ENCODE measurements at places on chromosomes 16 and 17.

- DNase-seq, result no peak
These were observed 8.8 kb upstream of the SUMO2 start for GRCh38 chr17:75191584-75191983.

- no peak for DNase-seq
These were observed 6.6 kb upstream of the CDC42EP4 start for GRCh38 chr17:73318427-73318813.

DNA sequence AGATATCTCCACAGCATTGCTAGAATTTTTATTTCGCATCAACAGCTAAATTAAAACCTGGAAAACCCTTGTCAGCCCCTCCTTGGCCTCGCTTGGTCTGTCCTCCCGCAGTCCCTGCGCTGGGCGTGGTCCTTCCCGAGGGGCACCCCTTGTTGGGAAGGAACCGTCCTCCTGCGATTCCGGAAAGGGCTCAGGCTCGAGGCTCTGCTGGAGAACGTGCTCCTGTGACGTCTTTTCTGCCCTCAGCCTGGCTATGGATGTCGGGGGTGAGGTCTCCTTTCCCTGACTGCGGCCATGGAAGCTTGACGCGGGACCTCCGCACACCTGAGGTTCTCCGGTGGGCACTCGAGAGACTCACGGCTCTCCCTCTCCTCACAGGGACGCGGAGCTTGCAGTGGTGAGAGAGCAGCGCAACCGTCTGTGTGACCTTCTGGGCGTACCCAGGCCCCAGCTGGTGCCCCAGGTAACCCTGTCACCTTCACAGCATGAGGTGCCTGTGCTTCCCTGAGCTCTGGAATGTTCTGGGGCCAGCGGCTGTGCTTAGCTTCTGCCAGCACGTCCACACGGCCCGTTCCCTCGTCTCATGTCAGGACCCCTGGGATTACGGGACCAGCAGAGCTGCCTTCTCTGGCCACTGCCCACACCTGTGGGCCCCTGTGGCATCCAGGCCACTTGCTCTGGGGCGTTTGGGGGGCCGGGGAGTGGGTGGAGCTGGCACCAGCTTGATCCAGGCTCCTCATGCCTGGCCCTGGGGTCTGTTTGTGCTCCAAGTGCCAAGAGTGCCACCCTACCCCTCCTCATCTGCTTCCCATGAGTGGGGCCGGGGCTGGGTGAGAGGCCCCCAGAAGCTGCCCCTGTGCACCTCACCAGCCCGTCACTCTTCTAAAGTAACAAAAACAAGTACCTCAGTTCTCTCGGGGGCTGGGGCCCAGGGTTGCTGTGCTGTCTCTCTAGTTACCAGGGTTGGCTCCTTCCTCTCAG, 101.5 kb upstream of the ZNF750 start:
- no peak for DNase-seq

GRCh38 chr16:75789237-75789636, 62.9 kb upstream of the CPHXL start:
- no peak for DNase-seq

GRCh38 chr17:16483021-16483645, 8.9 kb downstream of the LRRC75A start:
- DNase-seq, result no peak

- DNase-seq, result peak; percentile 63
These were observed 794 bp upstream of the CPNE7 start for GRCh38 chr16:89574681-89575246.

DNA sequence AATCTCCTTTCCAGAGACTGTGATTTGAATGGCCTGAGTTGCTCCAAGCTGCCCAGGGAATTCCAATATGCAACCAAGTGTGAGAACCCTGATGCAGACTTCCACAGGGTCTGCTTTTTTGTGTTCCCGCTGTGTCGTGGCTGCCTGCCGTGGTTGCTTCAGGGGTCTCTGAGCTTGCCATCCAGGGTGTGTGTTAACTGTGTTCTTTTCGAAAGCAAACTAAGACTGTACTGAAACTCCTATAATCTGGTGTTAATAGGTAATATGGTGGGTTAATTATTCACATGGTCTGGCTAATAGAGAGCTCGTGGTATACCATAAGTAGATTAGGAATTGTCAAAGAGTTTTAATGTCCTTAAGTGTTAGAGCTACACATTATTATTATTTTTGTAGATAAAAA, 20.7 kb downstream of the UBN1 start:
- DNase-seq, result no peak

DNA sequence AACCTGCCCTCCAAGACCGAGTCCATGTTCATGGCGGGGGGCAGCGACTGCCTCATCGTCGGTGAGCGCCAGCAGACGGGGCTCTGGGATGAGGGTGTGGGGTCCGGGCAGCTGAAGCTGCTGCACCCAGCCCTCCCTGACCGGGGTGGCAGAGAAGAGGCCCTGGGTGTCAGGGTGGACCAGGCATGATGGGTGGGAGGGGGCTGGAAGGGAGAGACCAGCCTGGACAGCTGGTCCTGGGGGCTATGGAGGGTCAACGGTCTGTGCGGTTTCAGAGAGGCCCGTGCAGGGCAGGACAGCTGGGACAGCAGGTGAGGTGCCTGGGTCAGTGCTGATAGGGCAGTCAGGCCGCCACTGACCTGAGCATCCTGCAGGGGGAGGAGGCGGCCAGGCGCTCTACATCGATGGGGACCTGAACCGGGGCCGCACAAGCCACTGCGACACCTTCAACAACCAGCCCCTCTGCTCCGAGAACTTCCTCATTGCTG, 13.3 kb upstream of the ATP6V0C start:
- DNase-seq, result no peak

DNA sequence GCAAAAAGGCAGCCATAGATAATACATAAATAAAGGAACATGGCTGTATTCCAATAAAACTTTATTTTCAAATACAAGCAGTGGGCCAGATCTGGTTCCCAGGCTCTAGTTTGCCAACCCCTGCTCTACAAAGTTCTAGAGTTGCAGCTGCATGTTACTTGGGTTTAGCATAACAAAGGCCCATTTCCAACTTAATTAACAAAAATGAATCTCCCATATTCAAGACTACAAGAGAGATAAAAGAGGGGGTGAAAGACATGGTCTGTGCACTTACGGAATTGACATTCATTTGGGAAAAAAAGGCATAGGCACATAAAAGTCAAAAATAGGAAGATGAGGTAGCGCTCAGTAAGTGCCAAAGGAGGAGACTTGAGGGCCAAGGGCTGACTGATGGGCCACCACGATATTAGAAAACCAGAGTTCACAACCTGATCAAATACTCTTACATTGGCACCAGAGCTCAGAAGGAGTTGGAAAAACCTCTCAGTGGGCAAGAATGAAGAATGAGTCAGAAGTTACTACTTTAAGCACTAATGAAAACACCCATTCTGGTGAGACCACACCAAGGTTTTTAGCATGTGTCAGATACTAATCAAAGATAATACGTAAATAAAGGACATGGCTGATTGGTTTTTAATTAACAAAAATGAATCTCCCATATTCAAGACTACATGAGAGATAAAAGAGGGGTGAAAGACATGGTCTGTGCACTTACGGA, 164.0 kb downstream of the VPS53 start:
- no peak for DNase-seq

- DNase-seq, result peak; percentile 52
These were observed 220 bp upstream of the ARHGAP44 start for GRCh38 chr17:12789075-12789480.

- DNase-seq, result no peak
These were observed 74.2 kb downstream of the HAPSTR1 start for GRCh38 chr16:9165681-9166080.

GRCh38 chr17:45264430-45264829, 2.5 kb upstream of the SPATA32 start:
- no peak for DNase-seq

- no peak for DNase-seq
These were observed 109.6 kb upstream of the GOT2 start for GRCh38 chr16:58843675-58844074.

DNA sequence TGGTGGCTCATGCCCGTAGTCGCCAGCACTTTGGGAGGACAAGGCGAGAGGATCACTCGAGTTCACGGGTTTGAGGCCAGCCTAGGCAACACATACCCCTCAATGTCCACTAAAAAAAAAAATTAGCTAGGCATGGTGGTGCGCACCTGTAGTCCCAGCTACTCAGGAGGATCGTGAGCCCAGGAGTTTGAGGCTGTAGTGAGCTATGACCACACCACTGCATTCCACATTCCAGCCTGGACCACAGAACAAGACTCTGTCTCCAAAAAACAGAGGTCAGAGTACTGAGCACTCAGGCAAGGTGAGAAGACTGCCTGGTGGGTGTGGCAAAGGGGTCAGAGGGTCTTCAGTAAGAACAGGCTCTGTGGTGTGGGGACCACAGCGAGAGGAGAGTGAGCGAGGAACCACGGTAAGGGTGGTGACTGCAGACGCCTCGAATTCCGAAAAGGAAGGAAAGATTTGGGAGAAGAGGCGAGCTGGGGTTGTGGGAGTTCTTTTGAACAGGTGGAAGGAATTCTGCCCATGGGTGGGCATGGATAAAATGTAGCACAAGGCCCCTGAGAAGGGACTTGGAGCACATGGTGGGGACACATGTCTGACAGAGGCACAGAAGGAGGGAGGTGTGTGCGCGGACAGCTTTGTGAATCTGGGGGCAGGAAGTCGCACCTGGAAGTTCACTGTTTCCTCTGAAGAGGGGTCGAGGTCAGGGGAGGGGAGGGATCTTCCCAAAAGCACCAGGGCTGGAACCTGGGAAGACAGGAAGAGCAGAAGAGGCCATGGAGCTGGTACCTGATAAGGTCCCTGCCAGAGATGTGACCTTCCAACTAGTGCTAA, 134.6 kb downstream of the PARN start:
- DNase-seq, result no peak

GRCh38 chr17:34556931-34557330, 22.5 kb upstream of the TMEM132E start:
- DNase-seq, result no peak

DNA sequence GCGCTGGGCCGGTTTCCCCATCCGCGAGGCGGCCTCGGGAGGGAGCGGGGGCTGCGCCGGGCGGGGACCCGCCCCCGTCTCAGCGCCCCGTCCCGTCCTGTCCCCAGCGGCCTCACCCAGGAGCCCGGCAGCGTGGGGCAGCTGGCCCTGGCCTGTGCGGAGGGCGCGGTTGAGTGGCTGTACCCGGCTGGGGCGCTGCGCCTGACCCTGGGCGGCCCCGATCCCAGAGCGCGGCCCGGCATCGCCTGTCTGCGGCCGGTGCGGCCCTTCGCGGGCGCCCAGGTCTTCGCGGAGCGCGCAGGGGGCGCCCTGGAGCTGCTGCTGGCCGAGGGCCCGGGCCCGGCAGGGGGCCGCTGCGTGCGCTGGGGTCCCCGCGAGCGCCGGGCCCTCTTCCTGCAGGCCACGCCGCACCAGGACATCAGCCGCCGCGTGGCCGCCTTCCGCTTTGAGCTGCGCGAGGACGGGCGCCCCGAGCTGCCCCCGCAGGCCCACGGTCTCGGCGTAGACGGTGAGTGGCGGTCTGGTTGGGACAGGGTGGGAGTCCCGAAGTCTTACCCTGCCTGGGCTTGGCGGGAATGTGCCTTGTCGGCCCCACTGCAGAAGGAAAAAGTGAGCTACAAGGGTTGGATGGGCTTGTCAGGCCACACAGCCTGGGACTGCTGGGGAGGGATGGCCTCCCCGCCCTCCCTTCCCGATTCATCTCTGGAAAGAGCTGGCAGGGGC, 720 bp downstream of the METRN start:
- peak; percentile 36 for DNase-seq

DNA sequence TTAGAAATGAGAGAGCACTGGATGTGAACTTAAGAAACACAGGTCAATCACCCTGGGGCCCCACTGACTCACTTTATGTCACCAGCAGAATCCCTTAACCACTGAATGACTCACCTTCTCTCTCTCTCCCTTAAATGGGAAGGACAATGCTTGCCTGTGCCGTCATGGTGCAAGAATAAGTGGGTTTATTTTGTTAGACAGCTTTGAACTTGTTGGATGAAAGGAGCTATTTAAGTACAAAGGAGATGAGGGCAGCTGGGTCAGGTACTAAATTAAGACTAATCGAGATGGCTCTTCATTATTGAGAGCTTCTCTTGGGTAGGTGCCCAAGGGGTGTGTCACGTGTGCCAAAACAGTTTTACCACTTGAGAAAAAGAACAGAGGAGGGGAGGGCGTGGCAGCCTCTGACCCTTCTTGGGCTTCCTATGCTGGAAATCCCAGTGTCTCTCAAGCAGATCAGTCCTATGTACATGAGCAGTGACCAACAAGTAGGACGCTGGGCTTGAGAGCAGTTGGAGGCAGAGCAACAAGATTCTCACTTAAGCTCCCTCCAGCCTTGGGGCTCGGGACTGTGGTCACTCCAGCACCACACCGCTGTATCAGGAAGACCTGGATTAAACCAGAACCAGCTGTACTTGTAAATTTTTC, 6.7 kb upstream of the KRT31 start:
- peak; percentile 54 for DNase-seq

DNA sequence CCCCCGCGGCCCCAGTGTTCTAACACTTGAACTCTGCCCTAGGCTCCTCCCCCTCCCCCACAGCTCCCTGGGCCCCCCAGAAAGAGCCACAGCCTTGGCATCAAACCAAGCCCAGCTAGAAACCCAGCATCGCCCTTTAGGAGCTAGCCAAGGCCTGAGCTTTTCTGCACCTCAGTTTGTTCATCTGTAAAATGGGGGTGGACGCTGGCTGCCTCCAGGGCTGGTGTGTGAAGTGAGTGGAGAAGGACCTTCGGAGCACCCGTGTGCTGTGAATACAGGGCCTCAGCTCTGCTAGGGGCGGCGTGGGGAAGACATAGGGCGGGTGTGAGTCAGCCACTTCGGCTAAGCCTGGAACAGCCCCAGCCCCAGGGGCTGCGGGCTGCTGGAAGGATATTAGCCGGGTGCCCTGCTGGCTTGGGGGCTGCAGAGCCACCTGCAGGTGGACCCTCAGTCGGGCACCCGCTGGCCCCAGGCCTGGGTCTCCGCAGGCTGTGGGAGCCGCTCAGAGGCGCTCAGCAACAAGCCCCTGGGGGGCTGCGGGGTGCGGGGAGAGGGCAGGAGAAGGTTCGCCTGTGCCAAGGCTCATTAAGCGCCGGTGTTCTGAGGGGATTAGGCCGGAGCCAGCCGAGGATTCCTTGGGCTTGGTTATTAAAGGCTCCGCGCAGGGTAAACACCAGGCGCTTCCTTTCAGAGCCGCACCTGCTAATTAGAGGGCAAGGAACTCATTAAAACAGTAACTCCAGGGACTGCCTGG, 217.0 kb upstream of the CIBAR2 start:
- no peak for DNase-seq

GRCh38 chr17:57518587-57519581, 226.2 kb downstream of the CCDC182 start:
- DNase-seq, result no peak

Data from stimulated activated CD4-positive, alpha-beta T cell treated with anti-CD3 and anti-CD28 coated beads, Interleukin-2, amount 100 ng/mL, for 24 hours (primary cell).